Vagina (tissue), 2 donors: ENCODE measurements at places on chromosomes 12 and 14. TPM values are rescaled to one million over a fixed set of nuclear protein-coding genes. Genes with fewer than 3 reads are reported as not detected.

DNA sequence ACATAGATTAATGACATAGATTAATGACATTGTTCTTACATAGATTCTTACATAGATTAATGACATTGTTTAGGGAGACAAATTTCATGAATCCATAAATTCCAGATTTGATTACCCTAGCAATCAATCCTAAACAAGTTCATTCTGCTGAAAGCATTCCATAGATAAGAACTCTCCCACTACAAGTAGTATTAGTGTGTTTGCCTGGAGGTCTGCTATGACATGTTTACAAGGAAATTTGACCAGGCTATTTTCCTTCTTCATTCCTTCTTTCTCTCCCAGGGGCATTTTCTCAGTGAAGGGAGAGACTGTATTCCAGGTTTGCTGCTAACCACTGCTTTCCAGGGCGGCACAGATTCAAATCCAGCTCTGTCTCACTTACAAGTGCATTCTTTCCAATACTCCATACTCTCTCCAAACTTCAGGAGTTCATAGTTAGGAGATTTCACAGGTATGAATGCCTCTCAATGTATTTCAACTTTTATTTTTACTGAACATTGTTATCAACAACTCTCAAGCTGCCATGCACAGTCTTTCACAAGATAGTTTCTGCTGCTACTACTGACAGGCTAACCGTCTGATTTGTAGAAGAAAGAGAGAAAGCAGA lies 134.5 kb downstream of the SLC38A1 start:
- no peak for DNase-seq

Gene RPL10L
- total RNA-seq, result not detected

GRCh38 chr12:125989696-125990095 lies 924.5 kb downstream of the AACS start:
- no peak for DNase-seq

- DNase-seq, result no peak
Measured at GRCh38 chr12:123436017-123436964, at the start of gene RILPL2. TSS of gene RILPL2 (minus strand) at chr12:123436684. CDS start at chr12:123436420, 264 bp downstream.

DNA sequence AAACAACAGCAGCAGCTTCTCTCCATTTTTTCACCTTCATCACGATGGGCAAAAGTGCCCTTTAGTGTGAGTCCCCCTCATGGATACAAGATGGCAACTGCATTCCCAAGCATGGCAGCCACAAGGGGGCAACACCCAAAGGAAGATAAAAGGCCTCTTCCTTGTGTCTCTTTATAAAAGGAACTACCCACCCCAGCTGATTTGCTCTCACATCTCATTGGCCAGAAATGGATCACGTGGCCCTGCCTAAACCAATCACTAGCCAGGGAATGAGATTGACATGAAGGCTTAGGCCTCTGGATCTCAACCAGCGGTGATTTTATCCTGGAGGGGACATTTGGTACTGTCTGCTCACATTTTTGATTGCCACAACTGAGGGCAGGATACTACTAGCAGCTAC lies 21.9 kb upstream of the IFT81 start:
- DNase-seq, result no peak

DNA sequence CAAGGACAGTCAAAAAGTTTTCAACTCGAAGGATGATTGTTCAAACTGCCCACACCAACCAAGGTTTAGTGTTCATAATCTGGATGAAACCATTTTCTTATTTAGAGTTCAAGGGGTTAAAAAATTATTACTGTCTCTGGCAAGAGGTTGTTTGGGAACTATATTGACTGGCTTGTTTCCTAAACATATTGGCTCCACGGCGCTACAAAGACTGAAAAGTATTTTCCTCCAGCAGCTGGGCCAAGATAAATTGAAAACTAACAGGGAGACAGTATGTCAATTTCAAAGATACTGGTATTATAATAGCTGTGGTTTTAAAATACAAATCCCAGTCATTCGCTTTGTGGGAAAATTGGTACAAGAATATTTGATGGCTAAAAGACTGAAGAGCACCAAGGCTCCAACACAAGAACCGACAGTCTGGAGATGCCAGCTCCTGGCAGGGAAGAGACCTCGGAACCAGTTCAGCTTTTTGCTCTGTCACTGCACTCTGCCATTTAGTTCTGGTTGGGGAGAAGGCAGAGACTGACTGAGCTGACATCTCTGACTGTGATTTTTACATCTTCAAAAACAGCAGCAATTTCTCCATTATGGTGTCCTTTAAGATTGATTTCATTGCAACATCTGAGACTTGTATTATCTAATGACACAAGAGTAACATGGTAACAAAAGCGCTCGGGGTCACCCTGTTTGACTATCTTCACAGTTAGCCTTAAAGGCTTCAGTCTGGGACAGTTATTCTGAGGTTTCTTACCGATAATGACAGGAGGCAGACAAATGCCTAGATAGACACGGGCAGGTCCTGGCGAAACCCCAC lies 62.0 kb downstream of the ST8SIA1 start:
- no peak for DNase-seq

Gene HCAR2
- total RNA-seq, result 7.9 TPM

GRCh38 chr12:94585626-94586025 lies 64.7 kb downstream of the TMCC3 start:
- DNase-seq, result no peak

- no peak for DNase-seq
Measured at GRCh38 chr14:73153272-73153671, 17.0 kb downstream of the PSEN1 start.

GRCh38 chr12:99043319-99043914 lies 398.3 kb downstream of the APAF1 start:
- no peak for DNase-seq

DNA sequence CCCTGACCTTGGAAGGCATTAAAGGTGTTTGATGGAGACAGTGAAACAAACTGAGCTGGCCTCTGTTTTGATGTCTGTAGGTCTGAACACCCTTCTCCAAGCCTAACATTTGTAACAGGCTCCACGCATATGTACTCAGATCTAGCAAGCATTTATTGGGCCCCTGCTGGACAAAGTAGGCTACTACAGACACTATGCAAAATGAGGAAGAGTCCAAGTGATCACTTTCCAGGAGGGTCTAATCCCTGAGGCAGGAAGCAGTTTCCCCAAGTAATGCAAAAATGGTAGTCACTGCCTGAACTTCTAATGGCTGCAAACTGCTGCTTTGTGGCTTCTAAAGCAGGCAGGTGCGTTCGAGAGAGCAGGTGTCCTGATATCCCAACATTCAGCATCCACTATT lies 405.8 kb downstream of the MED13L start:
- no peak for DNase-seq

GRCh38 chr14:81673930-81674329 lies 140.3 kb upstream of the SEL1L start:
- no peak for DNase-seq

DNA sequence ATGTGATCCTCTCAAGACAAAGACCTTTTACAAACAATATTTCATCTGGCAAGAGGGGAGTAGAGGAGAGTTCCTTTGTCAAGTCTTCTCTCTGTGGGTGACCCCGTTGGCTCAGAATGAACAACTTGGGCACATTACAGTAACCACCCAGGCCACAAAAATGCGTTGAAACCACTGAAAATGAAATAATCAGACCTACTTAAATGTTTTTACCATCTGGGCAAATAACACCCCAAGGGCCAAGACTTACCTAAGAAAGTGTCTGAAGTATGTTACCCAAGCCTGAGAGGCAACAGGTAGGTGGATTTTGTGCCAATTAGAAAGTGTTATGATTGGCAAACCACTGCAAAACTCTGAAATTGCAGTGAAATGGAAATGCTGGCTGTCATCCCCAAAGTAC lies 1.3 kb downstream of the TC2N start:
- no peak for DNase-seq

Gene AICDA
- total RNA-seq, result not detected

Gene DPPA3
- total RNA-seq, result not detected

Gene KLRD1
- total RNA-seq, result 4.4 TPM

- no peak for DNase-seq
Measured at GRCh38 chr12:45324391-45324790, 108.5 kb downstream of the ANO6 start.

Gene MANSC4
- not detected for total RNA-seq

DNA sequence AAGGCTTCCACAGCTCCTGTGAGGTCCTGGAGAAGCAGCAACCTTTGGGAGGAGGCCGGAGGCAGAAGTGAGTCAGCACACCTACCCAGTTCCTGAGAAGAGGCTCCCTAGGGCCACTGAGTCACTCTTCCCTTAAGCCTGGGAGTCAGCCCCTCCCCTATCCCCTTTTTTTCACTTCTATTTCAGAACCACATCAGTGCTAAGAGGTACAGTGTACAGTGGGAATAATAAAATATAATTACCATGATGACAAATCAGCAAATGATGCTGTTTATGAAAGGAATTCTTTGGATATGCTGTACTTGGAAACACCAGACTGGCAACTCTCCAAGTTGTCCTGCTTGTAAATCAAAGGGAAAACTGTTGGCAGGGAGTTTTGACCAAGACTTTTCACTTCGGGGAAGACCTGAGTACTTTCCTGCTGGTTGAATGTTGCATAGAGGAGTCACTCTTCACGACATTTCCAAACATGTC lies 7.8 kb upstream of the TBPL2 start:
- no peak for DNase-seq

GRCh38 chr12:131851741-131852550 lies 23.8 kb downstream of the MMP17 start:
- DNase-seq, result no peak

- no peak for DNase-seq
Measured at GRCh38 chr12:108589840-108590229, 8.0 kb downstream of the TMEM119 start.

Gene CLEC12A
- total RNA-seq, result not detected

- no peak for DNase-seq
Measured at GRCh38 chr14:52650774-52651173, 44.6 kb downstream of the ERO1A start.

Gene KSR2
- total RNA-seq, result 0.25 TPM

DNA sequence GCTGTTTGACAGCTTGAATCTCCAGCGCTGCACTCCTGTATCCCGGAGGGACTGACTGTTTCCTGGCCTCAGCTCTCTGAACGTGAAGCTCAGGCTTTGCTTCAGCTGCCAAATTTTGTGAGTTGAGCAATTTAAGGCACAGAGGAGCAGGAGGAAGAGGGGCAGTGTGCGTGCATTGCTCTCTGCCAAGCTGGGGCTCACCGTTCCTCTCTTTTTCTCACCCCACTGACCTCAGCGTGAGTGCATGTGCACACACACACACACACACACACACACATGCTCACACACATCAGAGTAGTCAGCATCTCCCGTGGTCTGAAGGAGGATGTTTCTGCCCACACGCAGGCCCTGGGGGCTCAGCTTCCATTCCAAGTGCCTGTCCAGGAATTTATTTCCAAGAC lies 27.8 kb upstream of the BDKRB2 start:
- no peak for DNase-seq

DNA sequence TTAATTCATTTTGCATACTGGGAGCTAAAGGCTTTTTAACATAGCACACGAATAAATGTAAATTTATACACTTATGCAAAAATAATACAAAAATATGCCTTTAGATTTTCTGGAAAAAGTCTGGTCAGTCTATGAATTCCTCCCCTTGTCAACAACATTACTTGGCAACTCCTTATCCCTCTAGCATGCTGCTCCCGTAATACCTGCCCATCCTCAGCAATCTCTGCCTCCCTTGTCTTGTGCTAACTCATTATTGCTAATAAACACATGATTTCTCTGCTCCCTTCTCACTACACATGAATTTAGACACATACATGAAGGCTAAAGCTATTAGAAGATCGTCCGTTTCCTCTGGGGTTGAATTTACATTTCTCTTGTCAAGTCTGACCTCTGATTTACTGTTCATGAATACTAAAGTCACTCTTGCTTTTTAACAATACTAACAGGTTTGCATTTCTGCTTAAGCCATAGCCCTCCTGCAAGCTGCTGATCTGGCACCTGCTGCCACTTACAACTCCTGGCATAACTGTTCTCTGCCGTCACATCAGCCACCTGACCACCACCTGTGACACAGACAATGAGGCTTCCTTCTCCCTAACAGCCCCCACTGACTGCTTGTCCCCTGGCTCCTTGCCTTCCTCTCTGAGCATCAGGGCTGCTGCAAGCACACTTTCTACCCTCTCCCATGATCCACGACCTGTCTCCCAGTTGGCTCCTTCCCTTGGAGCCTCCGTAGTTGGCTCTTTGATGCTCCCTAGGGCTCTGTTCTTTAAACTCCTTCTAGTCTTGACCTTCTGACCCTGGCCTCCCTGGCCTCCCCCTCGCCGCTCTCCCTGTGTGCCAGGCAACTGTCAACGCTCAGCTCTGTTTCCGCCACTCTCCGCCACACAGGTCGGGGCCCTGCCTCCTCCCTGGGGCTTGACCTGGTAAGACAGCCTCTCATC lies 177.6 kb downstream of the CALM1 start:
- DNase-seq, result no peak

Gene AQP6
- not detected for total RNA-seq
